ENCODE measurements at places on chromosomes 1 and 21.

- no peak for DNase-seq
These were observed 65.6 kb downstream of the RGSL1 start for GRCh38 chr1:182515556-182515955.

DNA sequence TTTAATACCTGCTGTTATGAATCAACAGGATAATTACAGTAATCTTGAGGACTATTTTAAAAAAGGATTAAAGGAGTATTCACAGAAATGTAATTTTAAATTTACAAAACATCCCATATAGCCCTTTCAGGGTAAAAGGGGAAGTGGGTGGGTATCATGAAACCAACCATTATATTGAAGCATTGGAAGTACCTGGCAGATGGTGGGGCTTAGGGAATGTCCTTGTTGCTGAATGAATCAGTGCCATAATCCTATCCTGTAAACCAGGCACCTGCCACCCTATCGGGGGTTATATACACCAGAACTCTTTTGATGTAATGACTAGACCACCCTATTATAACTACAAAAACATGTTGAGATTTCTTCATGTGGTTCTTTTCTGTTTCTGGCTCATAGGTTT, 30.4 kb downstream of the CDC14A start:
- no peak for DNase-seq

DNA sequence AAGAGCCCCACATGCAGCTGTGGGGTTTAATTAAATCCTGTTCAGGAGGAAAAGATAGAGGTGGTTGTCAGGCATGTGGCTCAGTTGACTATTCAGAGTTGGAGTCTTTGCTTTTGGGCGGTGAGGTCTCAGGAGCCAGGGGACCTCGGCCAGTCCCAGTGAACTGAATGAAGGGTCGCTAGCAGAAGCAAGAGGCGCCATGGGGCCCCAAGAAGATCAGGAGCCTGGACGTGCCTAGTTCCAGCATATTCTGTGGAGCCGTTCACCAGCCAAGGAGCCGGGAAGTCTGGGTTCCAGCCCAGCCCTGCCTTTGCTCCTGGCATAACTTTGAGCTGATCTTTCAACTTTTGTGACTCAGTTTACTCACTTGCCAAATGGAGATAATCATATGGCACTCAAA, 217.7 kb upstream of the IRF2BP2 start:
- no peak for DNase-seq

DNA sequence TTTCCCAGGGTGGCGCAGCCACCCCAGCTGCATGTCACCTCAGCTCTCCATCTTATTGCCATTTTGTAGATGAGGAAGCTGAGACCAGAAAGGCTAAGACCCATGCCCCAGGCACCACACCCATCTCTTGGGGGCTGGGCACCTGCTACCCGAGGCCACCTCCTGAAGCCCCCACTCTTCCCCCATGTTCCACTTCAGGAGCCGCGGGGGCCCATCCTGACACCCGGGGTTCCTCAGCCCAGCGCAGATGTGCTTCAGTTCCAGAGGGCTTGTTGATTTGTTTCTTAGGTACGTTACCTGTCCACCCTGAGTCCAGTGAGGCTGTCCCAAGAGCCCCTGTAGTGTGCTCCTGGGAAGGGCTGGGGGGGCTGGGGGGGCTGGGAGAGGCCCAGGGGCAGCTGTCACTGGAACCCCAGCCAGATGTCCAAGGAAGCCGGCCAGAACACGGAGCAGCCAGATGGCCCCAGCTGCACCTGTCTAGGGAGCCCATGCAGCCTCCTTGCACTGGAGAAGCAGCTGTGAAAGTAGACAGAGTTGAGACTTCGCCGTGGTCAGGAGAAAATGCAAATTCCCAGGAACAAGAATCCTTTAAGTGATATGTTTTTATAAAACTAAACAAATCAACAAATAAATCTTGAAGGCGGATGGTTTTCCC, 17.1 kb upstream of the CCDC27 start:
- no peak for DNase-seq

DNA sequence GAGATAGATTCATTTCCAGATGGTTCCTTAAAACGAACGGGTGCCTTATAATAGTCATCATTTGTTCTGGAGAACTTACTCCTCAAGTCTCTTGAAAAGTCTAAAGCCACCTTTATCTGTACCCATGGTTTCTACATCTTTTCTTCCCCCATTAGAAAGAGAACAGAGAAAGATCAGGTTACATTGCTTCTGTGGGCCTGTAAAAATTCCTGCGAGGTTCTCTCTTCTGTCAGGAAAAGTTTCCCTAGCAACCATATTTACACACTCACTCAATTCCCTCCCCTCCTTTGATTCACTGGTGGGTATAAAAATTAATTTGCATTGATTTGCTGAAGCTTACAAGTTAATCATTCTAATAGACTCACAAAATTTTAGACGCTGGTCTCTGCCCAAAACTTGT, 6.7 kb downstream of the PHC2 start:
- DNase-seq: no peak

DNA sequence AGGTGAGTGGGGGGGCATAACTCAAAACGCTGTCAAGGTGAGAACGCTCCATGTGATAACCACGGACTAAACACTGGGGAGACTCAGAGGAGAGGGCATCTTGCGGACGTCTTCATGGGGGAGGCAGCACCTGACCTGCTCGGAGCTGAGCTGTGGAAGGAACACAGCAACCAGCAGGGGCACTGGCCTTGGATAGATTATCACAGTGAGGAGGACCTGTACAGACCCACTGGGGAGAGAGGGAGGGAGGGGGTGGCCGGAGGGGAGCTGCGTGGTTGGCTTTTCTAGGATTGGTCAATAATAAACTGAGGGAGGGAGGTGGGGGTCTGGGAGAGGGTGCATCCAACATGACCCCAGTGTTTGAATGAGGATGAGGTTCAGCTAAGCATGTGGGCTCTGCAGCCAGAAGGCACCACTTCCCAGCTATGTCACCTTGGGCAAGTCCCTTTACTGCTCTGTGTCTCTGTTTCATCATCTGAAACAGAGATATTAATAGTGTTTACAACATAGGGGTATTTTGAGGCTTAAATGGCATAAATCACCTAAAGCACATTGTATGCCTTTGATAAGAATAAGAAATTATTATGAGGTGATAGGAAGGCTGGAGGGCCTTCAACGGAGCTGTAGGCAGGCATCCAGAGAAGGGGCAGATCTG, 123.3 kb downstream of the GRIK3 start:
- DNase-seq: no peak

DNA sequence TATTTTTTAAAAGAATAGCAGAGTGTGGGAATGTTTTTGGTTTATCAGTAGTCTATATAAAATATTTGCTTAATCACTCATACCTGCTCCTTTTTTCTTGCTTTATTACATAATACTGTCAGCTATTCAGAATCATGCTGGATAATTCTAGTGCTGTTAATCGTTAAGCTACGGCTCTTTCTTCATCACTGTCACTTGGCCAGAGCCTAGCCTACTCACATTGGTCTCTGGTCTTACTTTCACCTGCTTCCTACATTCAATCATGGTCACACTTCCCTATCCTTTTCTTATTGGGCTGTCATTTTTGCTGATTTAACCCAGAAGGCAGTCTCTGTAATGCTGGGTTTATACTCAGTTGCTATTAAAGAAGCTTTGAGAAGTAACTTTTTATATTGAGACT, 2.5 kb downstream of the KLHL20 start:
- no peak for DNase-seq

DNA sequence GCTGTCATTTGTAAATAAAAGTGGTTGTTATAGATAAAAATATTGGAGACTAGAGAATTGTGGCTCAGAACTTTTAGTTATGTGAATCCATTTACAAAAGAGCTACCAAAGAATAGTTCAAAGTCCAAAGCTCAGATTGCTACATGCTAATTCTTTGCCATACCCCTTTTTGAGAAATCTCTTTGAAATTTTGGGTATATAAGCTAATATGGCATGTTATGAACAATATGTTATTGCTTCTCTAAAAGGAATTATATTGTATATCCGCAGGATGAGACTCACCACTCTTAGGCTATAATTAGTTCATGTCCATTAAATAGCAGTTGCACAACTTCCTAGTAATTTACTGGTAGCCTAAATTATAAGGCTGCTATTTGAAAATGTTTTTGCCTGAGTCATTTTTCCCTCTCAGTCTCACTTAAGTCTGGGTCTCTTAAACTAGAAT, 178.0 kb downstream of the ZNF281 start:
- no peak for DNase-seq

DNA sequence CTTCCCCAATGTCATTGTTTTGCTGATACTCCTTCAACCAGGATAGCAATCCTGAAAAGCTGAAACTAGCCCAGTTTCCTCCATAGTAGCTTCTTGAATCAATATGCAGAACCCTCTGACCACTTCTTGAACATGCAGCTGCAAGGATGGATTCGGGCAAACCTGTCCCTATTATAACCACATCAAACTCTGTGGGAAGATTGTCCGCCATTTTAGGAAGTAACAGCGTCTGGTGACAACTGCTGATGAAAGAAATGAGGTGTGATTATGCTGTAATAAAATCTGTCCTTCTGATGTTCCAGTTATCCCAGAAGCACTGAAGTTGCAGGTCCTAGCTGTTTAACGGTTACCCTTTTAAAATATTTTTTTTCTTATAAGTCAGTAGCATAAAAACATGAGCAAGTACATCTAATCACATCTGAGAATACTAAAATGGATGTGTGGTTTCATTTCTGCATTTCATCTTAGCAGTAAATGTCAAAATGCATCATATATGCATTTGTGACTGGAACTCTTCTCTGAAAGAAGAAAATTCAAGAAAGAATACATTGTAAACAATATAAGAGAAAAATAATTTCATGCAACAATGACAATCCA, 4.5 kb downstream of the CHML start:
- no peak for DNase-seq

DNA sequence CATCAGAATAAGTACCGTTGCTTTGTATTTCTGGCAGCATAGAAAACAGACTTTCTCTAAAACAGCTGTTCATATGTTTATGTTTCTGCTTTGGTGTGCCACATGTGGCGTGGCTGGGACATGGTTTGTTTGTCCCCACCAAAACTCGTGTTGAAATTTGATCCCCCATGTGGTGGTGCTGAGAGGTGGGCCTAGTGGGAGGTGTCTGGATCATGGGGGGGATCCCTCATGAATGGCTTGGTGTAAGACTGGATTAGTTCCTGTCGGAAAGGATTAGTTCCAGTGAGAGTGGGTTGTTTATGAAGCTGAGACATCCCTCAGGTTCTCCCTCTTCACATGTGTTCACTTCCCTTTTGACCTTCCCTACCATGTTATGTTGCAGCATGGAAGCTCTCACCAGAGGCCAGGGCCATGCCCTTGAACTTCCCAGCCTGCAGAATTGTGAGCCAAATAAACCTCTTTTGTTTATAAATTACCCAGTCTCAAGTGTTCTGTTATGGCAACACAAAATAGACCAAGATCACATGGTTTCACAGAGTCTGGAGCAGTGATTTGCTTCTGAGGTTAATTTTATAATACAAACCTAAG, 17.9 kb upstream of the H3-3A start:
- DNase-seq: no peak

DNA sequence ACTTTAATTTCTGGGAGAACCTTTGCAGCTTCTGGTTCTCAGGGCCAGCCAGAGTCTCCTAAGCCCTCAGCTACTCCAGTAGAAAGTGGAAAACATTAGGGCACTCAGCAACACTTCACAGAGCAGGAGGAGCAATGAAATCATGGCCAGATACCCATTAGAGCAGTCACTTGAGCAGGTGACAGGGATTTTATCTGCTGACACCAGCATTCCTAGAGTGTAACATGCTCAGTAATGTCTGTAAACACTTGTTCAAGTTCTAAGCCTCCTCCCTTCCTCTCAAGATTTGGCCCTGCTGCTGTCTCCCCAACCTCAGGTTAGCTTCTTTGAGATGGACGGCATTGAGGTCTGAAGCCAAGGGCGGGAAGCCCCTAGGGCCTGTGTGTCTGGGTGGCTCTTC, 218.0 kb downstream of the GRIK3 start:
- no peak for DNase-seq

DNA sequence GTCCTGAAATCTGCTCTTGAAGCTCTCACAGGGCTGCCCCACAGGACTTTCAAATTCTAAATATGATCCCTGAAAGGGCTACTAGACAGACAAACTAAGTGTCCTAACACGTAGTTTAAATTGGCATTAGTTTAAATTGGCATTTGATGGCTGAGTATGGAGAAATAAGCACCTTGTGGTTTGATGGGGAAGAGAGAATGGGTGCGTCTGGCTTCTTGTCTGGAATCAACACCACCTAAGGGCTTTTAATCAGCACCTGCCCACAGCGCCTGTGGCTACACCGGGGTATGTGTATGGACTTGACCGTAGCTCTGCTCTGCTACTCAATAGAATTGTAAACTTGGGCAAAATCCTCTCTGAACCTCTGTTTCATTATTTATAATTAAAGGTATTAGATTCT, 5.7 kb upstream of the LAMB3 start:
- no peak for DNase-seq

GRCh38 chr21:31476263-31477022, 132.4 kb upstream of the TIAM1 start:
- DNase-seq: no peak

DNA sequence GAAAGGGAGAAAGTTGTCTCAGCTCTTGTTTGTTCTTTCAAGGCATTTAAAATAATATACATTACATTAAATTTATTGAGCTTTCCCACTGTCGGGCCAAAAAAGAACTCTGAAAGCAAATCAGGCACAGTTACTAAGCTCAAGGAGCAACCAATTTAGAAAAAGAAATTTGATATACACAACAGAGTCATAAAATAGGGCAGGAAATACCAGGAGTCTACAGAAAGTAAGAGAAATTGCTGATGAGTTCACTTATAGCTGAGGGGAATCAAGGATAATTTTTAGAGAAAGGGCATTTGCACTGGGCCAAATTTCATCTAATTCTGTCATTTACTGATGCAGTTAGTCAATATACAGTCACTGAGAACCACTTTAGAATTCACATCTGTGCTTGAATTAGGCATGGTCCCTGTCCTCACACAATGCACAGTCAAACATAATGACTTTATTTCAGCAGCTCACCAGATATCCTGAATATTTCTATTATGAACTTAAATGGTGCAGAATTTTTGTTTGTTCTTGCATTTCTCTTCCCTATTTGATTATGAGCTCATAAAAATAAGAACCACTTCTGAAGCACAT, 249.6 kb upstream of the BEND5 start:
- no peak for DNase-seq

GRCh38 chr1:88463401-88463985, 220.6 kb upstream of the PKN2 start:
- DNase-seq: no peak

- DNase-seq: no peak
These were observed 95.5 kb downstream of the MIS18A start for GRCh38 chr21:32183396-32183795.

DNA sequence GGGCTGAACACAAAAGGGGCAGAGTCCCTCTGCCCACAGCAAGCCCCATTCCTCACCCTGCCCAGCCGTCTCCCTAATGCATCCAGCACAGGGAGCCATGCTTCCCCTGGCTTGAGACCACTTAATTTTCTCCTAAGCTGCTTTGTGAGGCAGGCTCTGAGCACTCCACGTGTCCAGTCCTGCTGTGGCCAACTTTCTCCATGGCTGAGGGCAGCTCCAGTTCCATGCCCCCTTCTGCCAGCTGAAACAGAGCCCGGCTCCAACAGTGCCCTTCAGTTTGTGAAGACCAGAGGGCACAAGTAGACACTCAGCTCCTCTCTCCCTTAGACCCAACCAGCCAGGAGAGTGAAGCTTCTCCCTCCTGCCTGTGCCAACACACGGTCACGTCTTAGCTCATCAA, 33.8 kb downstream of the PLEKHA6 start:
- DNase-seq: no peak

Measured in right renal cortex interstitium (tissue), 3 donors.